Substantia nigra (tissue), 51 donors: ENCODE measurements at places on chromosomes 5 and 9.

DNA sequence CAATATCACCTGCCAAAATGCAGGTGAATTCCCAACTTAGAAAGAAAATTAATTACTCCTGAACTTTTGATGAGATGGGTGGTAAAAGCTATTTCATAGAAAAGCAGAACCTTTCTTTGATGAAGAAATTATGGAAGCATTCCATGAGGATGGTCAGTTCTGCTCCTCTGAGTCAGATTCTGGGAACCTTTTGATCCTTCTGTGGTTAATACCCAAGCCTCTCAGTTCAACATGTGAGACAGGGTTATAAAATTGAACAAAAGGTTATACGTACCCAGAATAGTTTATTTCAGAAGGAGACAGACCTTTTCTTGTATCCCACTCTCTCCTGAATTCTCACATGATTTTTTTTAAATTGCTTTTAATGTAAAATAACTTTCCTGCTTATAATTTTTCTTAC is 767.6 kb upstream of the ADAMTS16 start:
- DNase-seq, result no peak

GRCh38 chr9:133331641-133332380 is 4.2 kb downstream of the SURF6 start:
- no peak for DNase-seq

DNA sequence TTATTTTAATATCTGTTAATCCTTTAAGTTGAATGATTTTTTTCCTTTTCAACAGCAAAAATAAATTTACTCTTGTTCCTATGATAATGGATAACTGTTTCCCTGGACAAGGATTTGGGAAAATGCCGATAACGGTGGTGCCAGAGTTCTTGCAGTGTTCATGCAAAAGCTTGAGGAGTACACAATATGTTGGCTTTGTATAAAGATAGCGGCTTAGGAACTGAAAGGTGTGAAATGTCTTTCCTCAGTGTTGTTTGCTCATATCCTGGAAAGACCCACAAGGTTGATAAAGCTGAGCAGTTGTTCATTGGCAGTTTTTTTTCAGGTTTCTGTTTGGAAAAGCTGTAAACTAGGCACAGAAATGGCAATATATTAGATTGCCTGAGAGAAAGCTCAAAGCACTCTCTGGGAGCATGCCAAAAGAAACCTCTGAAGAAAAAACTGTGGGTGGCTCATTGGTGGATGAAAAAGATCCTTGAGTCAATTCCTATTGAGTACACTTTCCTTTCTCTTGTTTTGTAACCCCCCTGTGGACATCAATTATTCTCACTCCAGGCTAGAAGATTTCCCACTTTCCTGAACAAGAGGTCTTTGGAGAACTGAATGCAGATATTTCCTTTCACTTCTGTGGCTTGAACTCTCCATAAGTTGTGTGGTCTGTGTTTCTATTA is 117.2 kb upstream of the RGMB start:
- no peak for DNase-seq

DNA sequence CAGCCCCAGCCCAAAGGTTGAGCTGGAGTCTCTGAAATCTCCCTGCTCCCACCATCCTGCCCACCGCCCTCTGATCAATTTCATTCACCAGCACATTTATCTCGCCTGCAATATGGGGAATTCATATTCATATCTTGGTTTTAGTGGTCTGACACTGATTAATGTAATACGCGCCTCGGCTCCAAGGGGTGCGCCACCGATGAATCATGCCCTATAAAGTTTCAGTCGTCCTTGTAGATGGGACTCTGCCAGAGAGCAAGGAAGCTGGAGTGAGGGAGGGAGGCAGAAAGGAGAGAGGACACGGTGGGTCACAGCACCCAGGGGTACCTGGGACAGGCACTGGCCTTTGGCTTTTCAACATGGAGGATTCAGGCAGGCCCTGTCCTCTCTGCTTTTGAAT is 8.9 kb downstream of the IRX1 start:
- DNase-seq, result no peak

DNA sequence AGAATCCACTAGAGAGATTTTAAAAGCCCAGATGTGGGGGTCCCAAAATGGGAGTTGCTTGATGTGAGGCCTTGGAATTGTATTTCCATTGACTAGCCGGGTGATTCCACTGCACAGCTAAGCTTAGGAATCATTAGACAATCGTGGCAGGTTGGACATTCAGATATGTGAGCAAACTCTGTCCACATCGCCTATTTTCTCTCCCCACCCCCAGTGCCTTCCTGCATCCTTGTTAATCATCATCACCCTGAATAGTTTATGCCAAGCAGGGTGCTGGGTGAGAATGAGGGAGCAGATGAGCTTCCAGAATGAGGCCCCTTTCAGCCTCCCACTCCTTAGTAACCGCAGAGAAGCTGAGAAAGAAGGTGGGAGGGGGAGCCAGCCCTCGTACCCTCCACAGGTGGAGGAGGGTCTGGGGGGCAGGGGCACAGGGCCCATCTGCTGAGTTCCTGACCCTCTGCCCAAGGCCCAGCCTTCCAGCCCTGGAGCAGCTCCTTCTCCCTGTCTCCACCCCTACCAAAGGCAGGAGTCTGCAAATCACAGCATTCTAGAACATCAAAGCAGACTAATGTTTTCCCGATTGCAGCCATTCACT is 7.7 kb upstream of the TCOF1 start:
- no peak for DNase-seq

- DNase-seq, result no peak
These were observed 33.2 kb downstream of the PRDM6 start for GRCh38 chr5:123122273-123122672.

DNA sequence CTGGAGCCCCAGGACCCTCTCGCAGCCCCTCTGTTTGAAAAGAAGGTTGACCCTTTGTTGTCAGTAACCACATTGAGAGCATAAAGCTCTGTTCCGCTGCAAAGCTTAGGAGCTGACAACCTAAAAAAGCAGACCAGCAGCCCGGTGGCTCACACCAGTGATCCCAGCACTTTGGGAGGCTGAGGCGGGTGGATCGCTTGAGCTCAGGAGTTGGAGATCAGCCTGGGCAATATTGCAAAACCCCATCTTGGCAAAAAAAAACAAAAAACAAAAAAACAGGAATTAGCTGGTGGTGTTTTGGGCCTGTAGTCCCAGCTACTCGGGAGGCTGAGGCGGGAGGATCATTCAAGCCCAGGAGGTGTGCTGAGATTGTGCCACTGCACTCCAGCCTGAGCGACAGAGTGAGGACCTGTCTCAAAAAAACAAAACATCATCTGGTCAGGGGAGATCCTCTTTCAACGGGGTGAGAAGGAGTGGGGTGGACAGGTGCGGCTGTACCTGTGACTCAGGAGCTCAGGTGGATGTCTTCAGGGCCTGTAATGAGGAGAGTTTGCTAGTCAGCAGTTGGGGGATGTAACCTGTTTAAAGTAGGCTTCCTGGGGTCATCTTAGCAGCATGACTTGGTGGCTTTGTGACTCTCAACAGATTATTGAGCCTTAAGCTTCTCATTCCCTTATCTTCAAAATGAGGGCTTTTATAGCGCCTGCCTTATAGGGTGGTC is 694 bp upstream of the REEP2 start:
- no peak for DNase-seq

DNA sequence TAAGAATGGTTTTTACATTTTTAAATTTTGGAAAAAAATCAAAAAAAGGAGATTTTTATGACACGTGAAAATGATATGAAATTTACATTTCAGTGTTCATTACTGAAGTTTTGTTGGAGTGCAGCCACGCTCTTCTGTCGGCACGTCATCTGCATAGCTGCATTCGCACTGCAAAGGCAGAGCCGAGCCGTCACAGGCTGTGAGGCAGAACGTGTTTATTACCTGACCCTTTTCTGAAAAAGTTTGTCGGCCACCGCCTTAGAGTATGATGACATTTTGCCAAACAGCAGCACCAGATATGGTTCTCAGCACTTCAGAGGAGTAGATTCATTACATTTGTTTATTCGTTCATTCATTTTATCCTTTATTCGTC is 24.1 kb downstream of the HRH2 start:
- no peak for DNase-seq

- DNase-seq, result no peak
These were observed 54.2 kb downstream of the ELAVL2 start for GRCh38 chr9:23771746-23772384.

DNA sequence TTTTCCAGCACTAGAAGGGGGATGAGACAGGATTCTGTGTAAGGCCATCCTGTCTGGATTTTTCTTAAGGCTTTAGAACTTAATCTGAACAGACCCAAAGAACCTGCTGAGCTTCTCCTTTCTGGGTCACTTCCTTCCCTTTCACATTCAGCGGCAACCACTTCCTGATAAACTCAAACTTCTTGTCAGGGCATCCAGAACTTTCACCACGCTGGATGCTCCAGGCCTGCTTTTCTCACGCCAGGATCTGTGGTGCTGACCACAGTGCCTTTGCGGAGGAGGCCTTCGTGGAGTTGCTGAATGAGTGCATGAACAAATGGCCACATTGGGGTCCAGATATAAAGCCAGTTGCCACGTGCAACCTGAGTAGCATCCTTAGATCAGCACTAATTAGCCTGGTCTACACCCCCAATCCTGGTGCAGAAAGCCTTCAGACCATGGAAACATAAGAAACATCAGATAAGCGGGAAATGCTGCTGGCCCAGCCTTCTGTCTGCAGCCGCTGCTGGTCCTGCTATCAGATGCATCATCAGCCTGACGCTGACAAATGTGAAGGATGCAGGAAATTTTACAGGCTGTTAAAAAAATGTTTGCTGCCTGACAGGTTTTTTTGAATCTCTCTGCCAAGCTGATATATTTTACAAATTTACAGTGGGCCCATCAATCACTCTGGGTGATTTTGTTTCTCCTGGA is 75.3 kb upstream of the BARHL1 start:
- DNase-seq, result no peak

DNA sequence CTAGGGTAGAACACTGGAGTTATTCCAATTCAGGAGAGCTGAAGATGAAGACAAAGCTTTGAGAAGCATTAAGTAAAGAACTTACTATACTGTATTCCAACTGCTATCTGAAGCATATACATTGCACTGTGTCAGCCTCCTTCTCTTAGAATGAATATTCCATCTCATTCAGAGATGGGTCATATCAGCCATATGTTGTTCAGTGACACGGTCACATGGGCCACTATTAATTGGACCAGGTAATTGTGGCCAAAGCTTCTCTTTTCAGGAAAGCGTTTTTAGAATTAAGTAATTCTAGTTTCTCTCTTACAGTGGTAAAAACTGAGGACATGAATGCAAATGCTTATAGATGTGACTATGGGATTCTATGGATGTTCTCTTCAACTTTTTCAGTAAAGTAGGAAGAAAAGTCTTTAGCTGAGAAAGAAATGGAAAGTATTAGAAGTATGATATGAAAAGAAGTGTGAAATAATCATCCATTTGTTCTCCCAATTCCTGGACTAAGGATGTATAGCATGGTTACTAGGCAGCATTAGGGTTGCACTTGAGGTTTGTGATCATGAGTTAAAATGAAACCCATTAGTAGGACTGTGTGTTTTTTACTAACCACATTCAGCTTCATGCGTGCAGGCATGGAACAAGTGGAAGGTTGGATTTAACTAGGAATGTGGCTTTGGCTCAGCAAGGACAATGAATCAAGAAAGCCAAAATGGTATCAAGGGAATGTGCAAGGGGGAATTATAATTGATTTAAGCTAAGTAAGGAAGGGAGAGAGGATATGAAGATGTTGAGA is 40.9 kb downstream of the CETN3 start:
- no peak for DNase-seq

DNA sequence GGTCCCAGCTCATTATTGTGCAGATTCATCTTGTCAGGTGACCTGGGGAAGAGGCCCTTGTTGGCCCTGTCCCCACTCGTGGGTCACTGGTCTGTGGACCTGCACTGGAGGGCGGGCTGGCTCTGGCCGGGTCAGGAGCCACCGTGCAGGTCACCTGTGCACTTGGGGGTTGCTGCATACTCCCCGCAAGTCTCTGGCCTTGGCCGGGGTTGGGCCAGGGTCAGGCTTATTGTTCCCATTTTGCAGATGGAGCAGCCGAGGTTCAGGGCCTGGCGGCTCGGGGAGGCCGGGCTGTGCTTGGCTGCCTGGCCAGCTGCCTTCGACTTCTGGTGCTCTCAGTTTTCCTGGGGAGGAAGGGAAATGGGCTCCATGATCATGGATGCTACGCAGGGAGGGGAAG is 108.3 kb upstream of the FCN2 start:
- no peak for DNase-seq

- no peak for DNase-seq
These were observed 84.8 kb upstream of the ITGA1 start for GRCh38 chr5:52702877-52703276.

DNA sequence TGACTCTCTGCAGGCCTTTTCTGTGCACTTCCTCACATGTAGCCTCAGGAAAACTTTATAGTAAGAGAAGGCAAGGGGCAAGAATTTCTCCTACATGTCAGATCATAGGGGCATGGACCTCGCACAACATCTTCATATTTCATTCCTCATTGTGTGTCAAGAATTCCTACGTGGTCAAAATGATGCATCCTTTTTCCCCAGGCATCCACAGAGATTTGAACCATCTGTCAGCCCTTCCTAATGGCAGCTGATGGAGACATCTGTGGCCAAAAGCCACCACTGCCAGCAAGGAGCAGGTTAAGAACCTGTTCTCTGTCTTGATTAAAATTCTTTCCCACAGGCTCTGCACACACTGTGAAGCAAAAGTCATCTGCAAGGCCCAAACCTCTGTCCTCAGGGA is 42.5 kb downstream of the MFAP3 start:
- no peak for DNase-seq

- no peak for DNase-seq
These were observed 269.1 kb downstream of the EFNA5 start for GRCh38 chr5:107401470-107402122.

DNA sequence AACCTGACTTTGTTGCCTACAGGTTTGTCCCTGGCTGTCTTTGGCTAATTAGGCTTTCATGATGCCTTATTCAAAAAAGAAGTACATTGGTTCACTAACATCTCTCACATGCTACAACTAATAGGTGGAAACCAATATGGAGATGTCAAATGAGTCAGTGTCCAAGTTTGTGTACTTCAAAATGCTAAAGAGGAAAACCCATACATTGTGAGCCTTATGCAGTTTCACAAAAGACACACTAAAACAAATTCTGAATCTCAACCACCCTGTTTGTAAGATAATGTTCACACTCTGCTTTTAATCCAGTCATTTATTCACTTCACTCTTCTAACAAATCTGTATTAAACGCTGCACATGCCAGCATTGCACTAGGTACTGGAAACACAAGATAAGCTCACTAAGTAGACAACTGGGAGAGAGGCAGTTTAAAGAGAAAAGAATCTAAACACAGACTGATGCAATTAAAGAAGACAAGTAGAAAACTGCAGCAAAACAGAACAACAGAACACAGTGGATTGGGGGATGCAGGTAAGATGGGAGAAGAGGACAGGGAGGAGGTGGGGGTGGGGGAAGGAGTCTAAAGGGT is 104.1 kb downstream of the DROSHA start:
- no peak for DNase-seq

- no peak for DNase-seq
These were observed 76.5 kb downstream of the ARHGEF28 start for GRCh38 chr5:73702534-73702933.
